DND-41 (cell line): ENCODE measurements at places on chromosomes 6 and 20.

GRCh38 chr20:52496191-52496590 lies 304.6 kb upstream of the ZFP64 start:
- no peak for DNase-seq

DNA sequence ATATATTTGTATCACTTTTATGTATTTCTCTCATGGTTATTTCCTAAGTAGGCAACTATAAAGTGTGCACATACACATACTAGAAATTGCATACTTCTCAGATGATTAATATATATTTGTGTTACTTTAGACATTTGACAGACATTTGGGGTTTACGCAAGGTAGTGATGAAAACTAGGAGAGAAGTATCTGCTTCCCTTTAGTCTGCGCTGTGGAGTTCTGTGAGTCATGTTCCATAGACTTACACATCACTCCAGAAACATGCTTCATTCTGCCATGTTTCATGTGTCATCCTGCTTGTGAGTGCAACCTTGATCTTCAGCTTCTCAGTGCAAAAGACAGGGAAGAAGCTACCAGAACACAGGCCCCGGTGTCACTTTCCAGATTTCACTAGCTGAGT lies 200.7 kb upstream of the BMP2 start:
- DNase-seq: no peak

GRCh38 chr20:13659288-13659687 lies 20.6 kb upstream of the TASP1 start:
- no peak for DNase-seq

DNA sequence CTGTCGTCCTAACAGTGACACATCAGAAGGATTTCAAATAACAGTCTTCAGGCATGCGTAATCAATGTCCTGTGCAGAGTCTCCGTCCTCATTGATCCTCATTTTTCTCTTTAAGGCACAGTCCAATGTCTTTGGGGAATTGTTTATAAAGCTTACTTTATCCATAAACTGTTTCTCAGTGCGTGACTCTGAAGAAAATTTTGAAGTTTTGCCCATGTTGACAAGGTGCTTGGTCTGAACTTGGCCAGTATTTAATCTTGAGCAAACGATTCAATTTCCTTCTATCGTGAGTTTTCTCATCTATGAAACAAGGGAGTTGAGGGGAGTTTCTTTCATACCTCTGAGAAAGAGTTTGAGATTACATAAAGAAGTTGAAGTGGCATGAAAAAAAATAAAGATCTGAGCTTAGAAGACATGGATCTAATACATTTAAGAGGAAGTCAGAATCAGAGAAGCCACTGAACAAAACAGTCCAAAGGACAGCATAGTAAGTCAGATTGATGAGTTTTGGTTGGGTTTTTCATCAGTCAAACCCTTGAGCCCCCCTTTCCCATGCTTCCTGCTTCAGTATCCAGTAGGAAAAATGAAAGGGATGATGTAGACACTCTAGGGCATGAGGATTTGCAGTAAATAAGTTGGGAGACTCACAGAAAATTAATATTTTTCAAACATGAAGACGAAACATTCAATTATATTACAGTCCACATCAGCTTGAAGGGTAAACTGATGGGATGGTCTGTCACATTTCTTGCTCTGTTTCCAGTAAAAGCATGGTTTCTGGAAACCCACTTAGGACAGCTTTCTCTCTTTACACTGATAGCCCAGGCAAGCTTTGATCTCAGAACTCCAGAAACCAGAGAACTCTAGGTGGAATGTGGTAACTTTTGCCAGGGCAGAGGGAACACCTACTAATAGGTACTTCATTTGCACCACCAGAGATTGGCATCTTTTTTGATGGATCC lies 8.1 kb downstream of the EDN1 start:
- DNase-seq: no peak
